ENCODE measurements at places on chromosomes 2 and 18.

GRCh38 chr18:79853303-79853992 is 55.7 kb downstream of the KCNG2 start:
- DNase-seq, result no peak

DNA sequence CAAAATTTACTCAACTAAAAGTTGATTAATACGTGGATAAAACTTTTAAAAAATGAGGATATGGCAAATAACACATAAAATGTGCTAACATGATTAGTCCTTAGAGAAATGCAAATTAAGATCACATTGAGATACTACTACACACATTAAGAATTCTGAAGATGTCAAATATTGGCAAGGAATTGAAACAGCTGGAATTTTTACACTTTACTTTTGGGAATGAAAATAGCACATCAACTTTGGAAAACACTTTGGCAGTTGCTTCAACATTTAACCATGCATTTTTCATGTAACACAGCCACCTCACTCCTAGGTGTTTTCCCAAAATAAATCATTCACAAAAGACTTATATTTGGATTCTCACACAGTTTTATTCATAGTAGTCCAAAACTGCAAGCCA is 687.9 kb upstream of the SETBP1 start:
- DNase-seq, result no peak

- DNase-seq, result no peak
Measured at GRCh38 chr2:235594964-235595363, 101.1 kb downstream of the AGAP1 start.

DNA sequence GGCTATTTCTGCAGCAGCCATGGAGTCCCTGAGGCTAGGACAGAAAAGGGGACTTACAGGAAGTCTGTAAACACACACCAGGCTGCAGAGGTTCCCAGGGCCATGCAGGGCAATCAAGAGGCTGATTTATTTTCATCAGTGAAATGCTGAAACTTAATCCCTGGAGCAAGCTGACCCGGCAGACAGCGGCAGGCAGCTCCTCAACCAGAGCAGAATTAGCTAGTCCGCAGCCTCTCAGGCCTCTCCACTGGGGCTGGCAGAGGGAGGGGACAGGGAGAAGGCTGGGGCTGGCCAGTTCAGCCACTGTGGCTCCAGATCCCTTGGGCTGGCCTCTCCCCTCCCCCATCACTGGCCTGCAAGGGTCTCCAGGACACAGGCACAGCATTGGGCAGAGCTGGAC is 136.3 kb downstream of the TNS1 start:
- no peak for DNase-seq

GRCh38 chr18:74722237-74722636 is 124.6 kb downstream of the ZNF407 start:
- no peak for DNase-seq

DNA sequence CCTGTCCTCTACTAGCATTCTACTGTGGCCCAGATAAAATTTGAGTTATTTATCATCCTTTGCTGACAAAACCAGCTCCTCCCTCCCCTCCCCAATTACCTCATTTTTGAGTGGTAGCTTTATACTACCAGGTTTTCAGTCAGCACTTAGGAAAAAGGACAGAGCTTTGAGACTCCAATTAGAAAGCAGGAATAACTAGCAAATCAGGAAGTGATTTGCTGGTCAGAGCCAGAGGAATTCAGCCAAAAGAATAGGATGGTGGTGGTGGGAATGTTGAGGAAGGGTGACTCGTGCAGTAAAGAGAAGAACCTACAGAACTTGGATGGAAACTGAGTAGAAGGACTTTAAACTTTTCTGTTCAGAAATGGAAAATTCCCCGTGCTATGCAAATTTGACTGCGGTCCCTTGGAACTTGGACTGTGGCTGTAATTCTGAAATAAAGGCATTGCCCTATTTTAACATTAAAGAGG is 3.7 kb downstream of the MYL12B start:
- no peak for DNase-seq

DNA sequence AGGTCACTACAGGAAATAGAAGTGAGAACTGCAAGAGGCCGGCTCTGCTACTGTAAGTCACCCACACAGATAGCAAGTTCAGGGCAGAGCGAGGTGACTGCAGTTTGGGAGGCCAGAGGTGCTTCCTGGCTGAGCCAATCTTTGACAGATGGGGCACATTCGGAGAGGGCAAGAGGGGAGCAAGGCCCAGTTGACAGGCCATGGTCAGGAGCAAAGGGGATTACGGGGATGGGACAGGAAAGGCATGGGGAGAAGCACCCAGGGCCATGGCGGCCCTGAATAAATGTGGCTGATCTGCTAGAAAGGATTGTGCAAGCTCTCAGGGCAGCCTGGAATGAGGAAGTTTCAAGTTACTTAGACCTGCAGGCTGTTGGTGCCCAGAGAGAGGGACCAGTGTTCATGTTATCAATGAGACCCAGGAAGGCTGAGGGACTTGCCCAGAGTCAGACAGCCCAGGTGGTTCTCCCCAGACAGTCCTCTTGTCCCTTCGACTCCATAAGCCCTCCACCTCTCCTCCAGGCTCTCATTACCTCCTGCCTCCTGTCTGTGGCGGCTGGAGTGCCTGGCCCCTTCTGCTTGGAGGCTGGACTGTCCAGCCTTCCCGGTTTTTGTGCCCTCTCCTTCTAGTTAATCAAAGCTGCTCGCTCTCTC is 123.3 kb downstream of the CTIF start:
- DNase-seq, result no peak

DNA sequence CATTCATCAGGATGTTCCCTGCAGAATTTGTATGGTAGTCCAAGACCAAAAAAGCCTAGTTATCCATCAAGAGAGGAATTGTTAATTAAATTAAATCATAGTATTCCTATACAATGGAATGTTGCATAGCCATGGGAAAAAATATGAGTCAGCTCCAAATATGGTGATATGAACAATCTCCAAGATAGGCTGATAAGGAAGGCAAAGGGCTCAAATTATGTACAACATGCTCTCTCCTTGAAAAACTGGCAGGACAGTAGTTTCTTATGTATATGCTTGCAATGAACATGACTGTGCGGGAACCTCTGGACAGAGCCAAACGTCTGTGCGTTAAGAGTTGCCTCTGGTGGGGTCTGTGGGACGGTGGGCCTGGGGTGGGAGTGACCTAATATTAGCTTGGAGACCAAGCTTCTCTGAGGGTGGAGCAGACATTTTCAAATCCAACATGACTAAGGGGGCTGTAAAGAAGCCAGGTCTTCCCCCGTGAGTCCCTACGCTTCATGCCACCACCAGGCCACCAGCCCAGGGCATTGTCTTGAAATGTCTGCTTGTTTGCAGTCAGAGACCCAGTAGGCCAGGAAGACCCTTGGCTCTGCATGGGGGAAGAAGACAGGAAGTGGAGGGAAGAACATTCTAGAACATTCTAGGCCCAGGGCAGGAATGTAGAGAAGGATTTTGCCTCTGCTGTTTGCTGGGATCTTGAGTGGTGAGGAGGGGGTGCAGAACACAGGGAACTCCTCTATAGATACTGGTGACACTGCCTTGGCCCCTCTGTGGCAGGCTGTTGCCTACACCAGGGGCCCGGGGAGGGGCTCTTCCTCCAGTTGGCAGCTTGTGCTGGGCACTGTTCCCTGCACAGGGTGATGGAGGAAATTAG is 244.0 kb upstream of the HS6ST1 start:
- DNase-seq, result no peak

DNA sequence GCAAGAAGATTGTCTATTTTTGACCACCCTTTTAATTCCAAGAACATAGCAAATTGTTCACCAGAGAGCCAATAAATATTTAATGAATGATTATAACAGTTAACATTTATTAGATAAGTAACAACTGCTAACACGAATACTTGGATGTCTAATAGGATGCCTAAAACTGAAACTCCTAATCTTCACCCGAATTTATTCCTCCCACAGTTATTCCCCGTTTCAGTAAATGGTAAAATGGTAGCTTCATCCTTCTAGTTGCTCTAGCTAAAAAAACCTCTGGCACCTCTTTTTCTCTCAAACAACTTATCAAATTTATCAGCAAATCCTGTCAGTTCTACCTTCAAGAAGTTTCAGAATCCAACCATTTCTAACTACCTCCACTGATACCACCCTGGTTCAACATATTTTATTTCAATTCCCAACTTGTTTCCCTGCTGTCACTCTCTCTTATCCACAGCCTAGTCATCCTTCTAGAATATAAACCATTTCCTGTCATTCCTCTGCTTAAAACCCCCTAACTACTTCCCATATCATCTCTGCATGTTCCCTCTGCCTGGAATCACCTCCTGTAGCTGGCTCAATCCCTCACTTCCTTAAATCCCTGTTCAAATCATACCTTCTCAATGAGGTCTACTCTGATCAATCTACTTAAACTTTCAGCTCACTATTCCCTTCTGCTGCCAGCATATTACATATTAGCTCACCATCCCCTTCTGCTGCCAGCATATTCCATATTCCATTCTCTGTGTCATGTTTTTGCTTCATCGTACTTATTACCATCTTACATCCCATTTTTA is 93.8 kb downstream of the ROCK2 start:
- no peak for DNase-seq

DNA sequence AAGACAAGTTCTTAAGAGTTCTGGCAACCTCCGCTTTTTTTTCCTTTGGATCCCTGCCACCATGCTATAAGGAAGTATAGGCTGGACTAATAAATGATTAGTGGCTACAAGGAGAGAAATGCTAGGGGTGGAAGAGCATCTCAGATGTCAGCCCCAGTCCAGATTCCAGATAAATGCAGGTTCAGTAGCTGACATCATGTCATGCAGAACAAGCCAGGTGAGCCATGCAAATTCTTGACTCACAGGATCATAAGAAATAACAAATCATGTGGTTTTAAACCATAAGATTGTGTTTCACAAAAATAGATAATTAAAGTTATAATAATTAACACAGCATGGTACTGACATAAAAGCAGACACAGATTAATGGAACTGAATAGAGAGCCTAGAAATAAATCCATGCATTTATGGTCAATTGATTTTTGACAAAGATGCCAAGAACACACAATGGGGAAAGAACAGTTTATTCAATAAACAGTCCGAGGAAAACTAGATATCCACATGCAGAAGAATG is 152.9 kb upstream of the SESTD1 start:
- DNase-seq, result no peak

DNA sequence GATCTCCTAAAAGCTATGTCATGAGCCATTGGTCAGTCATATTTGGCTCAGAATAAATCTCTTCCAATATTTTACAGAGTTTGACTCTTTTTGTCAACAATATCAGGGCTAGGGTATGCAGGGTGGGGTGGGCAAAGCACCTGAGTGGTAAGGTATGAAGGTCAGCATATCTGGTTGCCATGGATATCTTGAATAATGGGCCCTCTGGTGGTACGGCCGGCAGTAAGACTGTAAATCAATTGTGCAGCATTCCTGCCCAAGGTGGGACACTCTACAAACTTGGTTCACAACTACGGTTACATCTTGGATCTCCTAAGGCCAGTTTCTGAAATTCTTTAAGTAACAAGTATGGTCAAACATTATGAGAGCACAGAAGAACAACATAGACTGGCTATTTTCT is 119.6 kb downstream of the SPOPL start:
- no peak for DNase-seq

DNA sequence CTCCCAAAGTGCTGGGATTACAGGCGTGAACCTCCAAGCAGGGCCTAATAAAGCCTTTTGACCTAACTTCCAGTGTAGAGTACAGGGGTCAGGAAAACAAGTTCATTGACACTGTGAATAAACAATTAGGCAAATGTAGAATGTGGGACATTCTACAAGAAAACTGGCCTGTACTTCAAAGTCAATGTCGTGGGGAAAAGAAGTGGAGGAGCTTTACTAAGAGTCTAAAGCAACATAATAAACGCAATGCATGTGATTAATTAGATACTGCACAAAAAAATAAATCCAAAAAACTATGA is 3.6 kb upstream of the RRM2 start:
- no peak for DNase-seq

DNA sequence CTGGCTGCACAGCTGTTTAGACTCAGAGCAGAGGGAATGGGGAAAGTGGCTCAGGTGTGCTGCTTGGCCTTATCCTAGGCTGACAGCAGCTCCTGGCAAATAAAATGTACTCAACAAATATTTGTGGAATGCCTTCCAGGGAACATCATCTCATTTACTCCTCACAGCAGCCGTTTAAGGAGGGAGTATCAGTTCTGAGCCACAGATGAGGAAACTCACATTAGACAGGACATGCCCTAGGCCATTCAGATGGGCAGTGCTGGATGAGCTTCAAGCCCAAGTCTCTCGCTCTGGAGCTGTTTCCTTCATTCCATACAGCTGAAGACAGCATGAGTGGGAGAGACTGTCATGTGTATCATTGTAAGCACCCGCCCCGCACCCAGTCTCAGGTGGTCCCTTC is 129.6 kb upstream of the CNGA3 start:
- no peak for DNase-seq

- DNase-seq, result no peak
Measured at GRCh38 chr2:173983391-173983871, 18.3 kb upstream of the SP3 start.

- no peak for DNase-seq
Measured at GRCh38 chr2:218645126-218645525, 14.3 kb downstream of the ZNF142 start.

DNA sequence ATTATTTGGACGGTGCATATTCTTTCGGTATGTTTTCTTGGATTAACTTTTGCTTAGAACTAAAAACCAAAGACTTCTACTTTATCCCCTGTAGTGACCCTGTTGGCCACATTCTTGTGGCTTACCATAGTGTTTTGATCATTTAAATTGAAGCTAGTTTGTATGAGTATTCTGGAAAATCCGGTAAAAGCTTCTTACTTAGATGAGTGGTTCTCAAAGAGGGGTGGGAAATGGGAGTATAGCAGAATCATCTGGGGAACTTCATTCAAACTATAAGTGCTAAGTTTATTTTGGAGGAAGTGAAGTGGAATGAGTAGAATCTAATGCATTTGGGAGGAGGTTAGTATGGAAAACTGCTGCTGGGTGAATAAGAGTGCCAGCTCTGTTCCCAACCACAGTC is 3.8 kb downstream of the PPP1CB start:
- DNase-seq, result no peak

DNA sequence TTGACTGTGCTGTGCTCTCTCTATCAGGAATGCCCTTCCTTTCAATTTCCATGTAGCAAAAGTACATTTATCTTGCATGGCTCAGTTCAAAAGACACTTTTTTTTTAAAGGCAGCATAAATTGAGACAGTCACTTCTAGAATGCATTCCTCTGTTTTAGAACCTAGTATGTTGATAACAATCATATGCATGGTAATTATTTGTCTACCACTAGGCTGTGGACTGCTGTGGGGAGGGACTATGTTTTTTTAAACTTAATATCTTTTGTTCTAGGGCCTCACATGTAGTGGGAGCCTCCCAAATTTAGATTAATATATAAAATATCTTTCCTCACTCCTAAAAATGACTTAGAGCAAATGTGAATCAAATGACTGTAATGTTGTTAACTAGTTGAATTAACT is 269.9 kb downstream of the MEIS1 start:
- DNase-seq, result no peak

GRCh38 chr2:19507137-19507536 is 148.7 kb upstream of the OSR1 start:
- no peak for DNase-seq

GRCh38 chr2:230124757-230125431 is 56.2 kb upstream of the SLC16A14 start:
- no peak for DNase-seq

GRCh38 chr18:44817831-44818473 is 137.3 kb downstream of the SETBP1 start:
- DNase-seq, result no peak
